AG04449 (cell line): ENCODE measurements at places on chromosomes 12 and 14.

DNA sequence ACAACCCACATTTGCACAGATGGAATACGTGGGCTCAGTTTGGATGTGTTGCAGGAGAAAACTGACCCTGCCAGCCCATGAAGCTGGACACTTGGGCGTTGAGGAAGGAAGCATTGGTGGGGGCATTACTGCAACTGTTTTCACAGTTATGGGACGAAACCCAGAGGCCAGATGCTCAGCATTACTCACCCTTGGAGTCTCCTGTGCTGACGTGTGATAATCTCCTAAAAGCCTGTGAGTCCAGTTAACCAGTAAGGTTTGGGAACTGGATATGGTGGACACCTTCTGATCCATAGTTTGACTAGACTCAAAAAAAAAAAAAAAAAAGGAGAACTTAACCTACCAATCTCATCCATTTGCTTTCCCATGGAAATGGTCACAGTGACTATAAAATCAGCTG is 52.8 kb upstream of the EGLN3 start:
- no peak for DNase-seq

GRCh38 chr14:63155511-63156185 is 48.6 kb upstream of the RHOJ start:
- no peak for DNase-seq

DNA sequence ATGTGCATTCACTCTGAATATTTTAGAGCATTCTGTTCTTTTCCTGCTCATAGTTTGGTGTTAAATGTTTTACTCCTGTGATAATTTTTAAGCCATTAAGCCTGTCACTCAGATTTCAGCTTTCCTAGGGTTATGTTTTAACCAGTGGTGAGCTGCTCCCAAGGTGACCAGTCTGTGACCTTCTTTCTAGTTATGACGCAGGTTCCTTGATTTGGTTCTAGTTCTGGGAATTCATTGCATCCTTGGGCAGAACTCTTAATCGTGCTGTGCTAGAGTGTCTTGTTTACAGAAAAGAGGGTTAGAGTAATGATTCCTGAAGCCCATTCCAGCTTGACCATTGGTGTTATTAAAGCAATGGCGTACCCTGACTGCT is 2.2 kb downstream of the GABARAPL1 start:
- DNase-seq: no peak

DNA sequence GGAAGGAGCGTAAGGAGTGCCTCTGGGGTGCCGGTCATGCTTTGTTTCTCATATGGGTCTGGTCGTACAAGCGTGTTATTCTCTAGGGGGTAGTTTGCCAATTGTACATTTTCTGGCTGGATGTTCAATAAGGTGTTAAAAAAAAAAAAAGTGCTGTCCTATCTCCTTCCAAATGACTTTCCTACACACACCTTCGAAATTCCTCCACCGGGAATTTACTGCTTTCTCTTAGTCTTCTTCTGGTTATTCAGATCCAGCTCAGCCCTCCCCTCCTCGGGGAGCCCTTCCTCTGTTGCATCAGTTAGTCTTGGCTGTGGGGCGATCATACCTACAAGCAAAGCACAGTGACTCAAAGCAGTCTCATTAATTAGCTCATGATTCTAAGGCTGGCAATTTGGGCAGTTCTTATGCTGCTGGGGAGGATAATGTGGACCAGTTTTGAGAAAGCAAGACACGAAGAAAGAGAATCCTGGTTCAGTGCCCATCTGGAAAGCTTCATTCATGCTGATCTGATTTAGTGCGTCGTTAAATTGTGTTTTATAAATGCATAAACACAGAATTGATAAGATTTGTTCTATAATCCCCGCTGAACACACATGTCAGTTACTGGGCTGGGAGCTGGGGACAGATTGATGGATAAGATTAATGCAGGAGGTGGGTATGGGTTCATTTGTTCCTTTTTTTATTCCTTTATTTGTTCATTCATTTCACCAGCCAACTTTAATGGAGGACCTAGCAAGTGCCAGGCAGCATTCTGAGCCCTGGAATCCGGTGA is 9.2 kb upstream of the CLMN start:
- no peak for DNase-seq

- DNase-seq: no peak
Measured at GRCh38 chr12:57234571-57235016, 5.1 kb downstream of the SHMT2 start.

DNA sequence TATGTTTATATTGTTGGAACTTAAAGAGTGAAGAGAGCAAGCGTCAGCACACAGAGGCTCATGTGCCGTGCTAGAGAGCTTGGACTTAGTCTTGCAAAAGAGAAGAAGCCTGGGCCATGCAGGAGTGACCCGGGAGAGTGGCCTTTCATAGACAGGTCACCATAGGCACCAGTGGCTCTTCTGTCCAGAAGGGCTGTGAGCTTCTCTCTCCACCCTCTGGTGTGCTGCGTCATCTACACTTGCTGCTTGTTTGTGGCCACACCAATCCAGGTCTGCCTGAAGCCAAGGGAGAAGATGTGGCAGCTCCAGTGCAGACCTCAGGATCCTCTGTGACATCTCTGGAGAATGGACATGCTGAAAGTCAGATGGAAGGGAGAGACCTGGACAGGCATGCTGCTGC is 74.4 kb downstream of the NTF3 start:
- no peak for DNase-seq

DNA sequence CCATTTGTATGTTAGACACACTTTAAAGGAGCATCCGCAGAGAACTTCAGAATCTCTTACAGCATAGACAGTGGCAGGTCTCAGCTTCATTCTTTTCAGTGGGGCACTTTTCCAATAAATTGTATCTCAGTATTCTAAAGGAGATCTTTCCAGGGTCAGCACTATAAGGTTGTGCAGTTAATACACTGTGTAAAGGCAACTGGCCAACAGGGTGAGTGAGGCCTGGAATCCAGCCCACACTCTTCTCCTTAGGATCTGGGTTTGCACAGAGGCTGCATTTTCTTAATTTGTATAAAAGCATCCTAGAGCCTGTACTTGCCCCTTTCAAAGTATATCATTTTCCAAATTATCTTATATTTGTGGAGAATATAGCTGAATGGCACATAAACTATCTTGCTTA is 94.2 kb downstream of the MYF5 start:
- DNase-seq: no peak

GRCh38 chr14:80304125-80304766 is 92.9 kb upstream of the DIO2 start:
- no peak for DNase-seq

DNA sequence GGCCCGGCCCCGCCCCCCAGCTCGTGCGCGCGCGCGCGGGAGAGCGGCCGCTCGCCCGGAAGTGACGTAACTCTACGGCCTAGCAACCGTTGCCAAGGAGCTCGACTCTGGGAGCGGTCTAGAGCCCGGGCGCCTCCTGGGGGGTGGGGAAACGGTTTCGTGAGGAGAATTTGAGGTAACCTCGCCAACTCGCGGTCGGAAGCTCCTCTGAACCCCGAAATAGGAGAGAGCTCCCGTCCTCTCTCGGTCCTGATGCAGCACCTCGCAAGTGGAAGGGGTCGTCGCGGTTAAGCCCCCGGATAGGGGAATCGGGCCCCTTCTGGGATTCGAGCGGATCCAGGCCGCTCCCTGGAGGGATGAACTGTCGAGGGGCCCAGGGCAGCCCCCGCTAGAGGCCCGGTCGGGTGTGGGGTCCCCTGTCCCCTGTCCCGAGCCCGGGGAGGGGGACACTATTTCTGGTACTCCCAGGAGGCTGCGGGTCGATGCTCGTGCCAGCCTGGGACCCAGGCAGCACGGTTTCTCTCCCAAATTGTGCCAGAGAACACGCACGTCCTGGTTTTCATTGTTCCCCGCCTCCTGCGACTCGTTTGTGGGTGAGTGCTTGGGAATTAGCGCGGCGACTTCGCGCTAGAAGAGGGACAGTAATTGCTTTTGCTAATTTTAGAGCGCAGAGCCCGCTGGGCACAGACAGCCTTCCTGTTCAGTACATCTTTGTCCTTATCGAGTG is at the start of gene IFT81:
IFT81 (plus strand) TSS at position 89 of the 727 bp plus-strand sequence. CDS start 3,024 bp downstream, outside the sequence.
- DNase-seq: no peak

DNA sequence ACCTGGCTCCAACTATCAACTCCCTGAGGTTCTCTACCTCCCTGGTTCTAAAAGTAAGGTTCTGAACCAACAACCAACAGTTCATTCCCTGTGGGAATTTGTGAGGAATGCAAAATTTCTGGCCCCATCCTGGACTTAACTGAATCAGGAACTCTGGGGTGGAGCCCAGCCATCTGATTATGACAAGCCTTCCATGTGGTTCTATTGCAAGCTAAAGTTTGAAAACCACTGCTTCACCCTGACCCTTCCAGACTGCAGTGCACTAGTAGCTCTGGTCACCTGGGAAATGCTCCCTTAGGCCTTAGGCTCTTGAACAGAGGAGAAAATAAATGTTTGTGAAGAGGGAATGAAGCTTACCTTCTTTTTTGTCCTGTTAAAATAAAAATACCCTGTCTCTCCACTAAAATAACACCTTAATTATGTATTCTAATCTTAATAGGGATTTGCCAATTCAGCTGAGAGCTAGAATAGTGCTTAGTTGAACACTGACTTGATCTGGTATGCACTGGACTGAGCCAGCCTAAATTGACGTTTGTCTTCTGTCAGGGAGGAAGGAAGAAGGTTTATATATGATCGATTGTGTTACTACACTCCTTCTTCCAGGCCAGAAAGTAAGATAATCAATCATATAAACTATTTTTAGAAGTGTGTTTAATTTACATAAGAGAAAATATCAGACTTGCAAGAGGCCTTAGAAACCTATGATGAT is 39.1 kb upstream of the DDHD1 start:
- DNase-seq: no peak

DNA sequence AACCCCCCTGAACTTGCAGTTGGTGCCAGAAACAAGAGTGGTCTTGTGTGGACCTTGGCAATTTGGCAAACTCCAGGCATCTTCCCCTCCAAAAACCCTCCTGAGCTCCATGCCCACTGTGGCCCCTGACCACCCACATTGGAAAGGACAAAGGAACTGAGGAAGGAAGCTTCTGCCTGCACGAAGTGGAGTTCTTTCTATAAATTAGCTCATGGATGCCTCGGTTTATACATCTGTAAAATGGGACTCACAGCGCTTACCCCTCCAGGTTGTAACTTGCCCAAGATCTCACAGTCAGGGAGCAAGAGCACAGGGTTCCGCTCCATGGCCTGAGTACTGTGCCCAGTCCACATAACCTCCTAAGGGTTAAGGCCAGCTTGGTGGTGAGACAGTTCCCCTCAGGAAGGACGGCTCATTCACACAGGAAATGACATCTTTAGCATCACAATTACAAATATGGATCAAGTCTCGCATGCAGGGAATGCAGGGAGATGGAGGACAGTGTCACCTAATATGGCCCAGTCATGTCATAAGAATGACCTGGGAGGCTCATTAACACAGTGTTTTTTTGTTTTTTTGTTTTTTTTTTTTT is 66.6 kb downstream of the CLMN start:
- no peak for DNase-seq

GRCh38 chr12:123828854-123829547 is 66.9 kb downstream of the DNAH10 start:
- no peak for DNase-seq

- DNase-seq: no peak
Measured at GRCh38 chr14:36426113-36426512, 93.9 kb downstream of the NKX2-1 start.

DNA sequence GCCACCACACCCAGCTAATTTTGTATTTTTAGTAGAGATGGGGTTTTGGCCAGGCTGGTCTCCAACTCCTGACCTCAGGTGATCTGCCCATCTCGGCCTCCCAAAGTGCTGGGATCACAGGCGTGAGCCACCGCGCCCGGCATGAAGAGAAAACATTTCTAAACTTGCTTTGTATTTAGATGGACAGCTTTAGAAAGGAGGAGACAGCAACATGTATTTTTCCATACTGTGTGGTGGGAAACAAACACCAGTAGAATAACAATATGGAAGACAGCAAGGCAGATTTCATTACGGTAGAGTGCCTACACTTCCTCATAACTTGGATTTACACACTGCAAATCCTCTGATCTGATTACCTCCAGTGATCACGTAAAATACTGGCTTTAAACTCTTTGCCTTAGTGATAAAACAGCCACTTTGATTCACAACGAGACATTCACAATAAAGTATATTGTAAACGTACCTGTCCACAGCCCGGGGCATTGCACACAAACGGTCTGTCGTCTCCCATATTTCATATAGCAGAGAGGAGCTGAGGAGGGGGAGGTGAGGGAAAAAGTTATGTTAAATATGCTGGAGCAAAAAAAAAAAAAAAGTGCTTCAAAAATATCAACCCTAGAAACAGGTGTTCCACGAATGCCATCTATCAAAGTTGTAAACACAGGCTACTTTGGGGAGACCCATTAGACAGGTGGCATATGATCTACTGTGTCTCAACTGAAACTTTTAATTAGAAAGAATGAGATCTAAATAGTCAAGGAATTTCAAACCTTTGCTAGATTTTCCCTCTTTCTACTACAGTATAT is 25.5 kb downstream of the ATF7 start:
- no peak for DNase-seq

DNA sequence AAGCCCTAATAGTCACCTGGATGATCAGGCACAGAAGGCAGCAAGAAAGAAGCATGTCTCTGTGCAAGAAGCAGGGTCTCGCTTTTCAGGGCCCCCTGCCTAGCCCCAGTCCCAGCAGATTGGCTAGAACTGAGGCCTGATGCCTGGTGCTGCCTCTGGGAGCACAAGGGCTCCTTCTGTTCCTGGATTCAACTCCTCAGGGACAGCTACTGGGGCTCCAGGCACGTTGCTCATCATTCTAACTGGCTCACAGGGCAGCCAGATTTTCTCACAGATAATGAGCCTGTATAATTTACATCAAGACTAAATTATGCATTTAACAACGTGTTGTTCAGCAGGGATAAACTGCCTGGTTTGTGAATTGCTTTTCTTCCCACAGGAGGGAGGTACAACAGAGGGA is 106.5 kb upstream of the PLXNC1 start:
- no peak for DNase-seq

DNA sequence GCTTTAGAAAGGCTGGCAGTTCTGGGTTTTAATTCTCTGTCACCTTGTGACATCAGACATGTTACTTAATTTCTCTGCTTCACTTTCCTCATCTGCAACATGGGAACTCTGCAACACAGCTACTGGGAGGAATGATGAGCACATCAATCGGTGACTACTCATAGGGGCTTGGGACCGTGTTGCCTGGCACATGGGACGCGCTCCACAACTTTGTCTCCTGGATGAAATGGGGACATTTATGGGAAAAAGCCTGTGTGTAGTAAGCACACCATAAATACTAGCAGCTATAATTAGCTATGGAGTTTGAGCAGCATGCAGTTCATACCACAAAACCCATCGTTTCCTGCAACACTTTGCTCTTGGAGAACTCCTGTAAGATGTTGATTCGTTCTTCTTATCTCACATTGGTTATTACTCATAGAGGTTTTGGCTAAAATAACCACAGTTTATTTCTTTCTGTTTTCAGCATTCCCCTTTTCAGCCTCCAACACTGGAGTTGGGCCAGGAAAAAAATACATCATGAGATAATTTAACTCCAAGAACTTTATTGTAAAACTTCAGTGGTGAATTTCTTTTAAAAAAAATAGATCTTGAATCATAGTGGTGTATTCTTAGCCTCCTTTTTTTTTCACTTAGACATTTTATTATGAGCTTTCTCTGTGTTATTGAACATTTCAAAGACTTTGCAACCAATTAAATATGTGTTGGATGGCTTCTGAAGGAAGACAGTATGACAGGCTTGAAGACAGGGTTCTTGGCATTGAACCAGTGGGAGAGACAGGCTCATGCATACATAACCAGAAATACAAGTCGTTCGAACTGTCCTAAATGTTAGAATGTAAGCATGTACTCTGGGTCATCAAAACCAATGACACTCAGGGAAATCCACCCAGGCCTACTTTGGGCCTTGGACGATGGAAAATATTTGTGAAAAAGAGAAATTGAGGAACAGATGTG is 72.7 kb downstream of the RIN3 start:
- peak; percentile 99 for DNase-seq
